ENCODE measurements at places on chromosomes 1 and 21.

GRCh38 chr1:3457910-3458883 is 3.7 kb downstream of the ARHGEF16 start:
- DNase-seq, result no peak

GRCh38 chr1:26109229-26110164 is 2.1 kb upstream of the PDIK1L start:
- no peak for DNase-seq

- no peak for DNase-seq
These were observed 13.8 kb upstream of the KDM4A start for GRCh38 chr1:43636006-43636641.

DNA sequence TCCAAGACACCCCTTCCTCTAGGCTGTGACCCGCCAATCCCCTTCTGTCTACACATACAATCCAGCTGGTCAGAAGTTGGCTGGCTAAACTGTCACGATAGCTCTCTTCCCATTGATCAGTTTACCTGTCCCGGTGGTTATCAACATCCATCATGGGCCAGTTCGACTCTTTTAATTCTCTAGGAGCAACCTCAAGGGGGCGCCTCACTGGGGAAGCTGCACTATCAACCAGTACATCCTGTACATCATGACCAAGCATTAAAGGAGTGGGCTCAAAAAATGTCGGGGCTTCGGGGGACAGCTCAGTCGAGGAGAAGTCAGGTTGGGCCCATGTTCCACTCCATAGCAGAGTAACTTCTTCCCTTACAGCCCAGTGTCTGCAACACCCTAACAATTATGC is 53.2 kb upstream of the B3GALNT2 start:
- DNase-seq, result no peak

DNA sequence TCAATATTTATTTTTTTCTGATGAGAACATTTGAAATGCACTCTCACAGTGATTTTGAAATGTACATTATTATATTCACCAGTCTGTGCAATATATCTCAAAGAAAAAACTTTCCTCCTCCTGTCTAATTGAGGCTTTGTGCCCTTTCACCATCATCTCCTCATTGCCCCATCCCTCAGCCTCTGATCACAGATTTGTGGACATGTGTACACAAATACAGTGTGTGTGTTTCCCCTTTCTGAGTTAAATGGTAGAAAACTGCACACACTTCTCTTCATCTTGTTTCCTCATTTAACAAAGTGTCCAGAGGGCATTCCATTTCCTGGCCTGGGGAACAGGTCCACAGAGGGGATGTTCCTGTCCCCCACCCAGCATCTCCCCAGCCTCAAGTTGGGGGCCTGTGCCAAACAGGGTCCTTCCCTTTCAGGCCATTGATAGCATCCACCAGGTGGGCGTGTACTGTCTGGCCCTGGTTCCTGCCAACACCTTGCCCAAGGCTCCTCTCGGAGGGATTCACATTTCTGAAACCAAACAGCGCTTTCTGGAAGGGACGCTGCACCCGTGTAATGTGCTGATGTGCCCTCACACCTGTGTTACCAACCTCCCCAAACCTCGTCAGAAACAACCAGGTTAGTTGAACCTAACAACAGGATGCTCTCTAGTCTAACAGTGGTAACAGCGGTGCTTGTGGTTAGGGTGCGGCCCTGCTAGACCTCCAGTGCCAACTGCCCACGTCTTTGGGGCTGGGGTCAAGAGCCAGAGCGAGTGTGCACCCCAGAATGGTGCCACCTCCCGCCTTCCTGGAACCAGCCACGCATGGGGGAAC is 54.6 kb downstream of the S100B start:
- peak; percentile 13 for DNase-seq

GRCh38 chr21:44299085-44299457 is 782 bp upstream of the PFKL start:
- no peak for DNase-seq

- DNase-seq, result peak; percentile 43
These were observed 150.0 kb downstream of the TOMM20 start for GRCh38 chr1:234978397-234979295.

DNA sequence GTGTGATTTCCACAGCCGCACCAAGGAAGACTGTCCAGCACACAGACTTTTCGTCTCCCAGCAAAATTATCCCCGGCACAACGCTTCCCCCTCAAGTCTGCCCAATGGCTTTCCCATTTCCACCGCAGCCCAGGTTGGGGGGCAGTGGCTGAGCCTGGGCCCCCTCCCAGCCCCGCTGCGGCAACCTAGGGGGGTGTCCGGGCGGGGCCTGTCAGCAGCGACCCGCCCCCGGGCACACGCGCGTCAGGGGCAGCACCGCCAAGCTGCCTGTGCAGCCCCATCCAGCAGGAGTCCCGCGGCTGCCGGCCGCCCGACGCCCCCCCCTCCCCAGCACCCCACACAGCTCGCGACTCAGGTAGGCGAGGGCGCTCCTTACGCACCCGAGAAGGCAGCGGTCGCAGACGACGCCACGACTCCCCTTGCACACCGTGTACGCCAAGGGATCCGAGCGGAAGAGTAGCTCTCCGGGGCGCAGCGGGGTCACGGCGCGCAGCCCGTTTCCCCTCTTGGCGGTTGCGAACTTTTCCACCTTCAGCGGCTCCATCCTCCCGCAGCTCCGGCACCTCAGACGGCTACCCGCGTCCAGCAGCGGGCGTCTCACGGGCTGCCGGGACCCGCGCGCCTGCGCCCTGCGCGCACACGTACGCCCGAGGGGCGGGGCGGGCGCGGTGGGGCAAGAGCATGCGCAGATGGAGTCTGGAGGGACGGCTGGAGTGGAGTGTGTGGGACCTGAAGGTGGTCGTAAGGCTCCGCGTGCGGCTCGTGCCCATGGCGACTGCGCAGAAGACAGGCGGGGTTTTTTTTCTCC is at the start of gene SMYD3:
Gene SMYD3, minus strand, starts transcription at position 606 of the 808 bp plus-strand sequence.
- DNase-seq, result peak; percentile 62

GRCh38 chr1:61187352-61188086 is 105.2 kb downstream of the NFIA start:
- no peak for DNase-seq

GRCh38 chr1:81899214-81899821 is 98.6 kb downstream of the ADGRL2 start:
- DNase-seq, result no peak

DNA sequence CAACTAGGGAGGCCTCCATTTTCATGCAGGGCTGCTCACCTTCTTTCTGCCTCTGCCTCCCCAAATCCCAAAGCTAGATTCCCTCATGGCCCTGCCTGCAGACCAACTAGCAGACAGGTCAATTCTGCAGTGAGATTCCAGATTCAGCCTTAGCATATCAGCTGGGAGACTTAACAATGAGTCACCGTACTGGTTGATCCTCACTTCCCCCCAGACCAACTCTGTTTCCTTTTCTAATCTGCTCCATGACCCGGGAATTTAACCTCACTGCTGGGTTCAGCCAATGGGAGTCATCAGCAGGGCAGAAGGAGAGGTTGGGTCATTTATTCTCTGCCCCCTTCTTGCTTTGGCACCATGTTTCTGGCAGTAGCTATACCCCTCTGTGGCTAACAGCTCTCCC is 140.6 kb upstream of the GRIK3 start:
- DNase-seq, result no peak

DNA sequence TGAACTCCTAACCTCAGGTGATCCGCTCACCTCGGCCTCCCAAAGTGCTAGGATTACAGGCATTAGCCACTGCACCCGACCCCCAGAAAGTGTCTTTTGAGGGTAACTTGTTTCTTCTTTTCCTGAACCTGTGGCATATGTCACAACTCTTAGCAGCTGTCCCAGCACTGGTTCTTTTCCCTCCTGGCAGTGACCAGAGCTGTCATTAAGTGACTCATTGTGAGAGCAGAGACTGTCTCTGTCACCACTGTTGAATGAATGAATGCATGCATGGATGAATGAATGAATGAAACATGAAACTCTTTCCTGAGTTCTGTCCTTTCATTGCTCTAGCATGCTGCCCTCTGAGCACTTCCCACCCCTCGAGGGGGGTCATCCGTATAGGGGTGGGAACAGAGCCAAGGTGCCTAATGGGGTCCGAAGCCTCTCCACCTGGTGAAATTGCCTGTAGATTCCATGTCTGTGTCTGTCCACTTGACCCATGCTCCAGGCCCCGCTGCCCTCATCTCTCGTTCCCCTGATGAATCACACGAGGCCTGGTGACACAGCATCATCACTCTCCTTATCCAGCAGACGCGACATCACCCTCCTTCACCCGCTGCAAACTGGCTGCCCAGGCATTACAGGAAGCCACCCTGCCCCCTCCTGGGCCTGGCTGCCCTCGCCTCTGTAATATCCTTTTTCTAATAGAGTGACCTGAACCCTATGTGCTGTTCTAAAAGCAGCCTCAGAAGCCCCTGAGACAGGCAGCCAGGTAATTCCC is 75.0 kb downstream of the IGSF21 start:
- DNase-seq, result no peak

DNA sequence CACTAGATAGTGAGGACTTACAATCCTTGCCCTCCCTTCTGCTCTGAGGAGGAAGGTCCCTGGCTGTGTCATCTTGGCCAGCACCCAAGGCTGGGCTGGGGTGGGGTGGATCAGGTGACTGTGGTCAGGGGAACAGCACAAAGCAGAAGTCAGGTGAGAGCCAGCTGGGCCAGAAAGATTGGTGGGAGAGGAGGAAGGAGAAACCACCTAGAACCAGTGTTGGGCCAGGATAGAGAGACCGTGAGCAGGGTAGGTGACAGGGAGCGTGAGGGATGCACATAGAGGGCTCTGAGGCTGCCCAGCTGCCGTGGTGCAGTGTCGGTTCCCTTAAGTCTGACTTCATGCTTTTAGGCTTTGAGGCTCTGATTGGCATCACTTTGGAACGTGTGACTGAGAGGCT is 22.7 kb downstream of the NCF2 start:
- no peak for DNase-seq

- no peak for DNase-seq
These were observed 21.3 kb upstream of the GRIK3 start for GRCh38 chr1:37055631-37056030.

DNA sequence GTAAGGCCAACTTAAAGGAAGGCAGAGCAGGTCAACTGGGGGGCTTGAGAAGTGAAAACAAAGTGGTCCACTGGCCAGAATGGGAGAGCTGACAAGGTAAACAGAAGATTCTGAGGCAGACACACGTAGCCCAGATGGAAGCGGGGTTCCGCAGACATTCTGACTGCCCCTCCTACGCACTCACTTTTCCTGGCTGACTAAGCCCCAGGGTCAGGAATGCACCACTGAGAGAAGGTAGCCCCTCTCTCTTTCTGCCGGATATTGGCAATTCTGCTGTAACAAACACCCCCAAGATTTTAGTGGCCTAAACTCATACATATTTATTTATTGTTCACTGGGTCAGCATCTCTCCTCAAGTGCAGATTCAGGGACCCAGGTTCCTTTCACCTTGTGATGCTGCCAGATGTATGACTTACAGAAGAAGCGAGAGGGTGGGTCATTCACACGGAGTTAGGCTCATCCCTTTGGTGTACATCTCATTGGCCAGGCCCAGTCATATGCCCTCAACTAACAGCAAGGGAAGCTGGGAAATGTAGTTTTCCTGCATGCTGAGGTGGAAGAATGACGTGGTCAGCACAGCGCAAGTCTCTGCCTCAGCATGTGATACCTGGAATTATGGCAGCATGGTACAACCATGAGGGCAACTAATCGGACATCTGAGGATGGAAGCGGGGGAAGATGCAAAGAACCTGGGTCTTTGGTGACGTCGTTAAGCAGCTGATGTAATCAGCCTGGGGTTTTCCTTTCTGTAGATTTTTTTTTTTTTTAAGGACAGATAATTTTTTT is 43.4 kb upstream of the MRPS6 start:
- DNase-seq, result peak; percentile 44

- no peak for DNase-seq
These were observed 34.0 kb downstream of the ELK4 start for GRCh38 chr1:205597691-205598314.

DNA sequence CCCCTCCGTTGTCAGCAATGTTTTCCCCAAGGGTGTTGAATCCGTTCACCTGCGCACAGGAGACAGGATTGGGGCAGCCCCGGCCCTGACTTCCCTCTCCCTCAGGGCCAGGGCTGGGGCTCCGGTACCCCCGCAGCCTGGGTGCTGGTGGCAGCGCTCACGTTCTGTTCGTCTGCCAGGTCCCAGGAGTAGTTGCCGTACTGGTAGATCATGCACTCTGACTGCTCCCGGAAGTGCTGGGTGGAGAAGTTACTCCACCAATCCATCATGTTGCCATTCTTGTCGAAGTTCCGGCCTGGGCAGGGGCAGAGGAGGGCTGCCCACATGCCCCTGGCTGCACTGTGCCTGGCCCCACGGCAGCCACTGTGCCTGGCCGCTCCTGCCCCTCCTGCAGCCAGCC is 6.1 kb downstream of the PRXL2B start:
- no peak for DNase-seq

DNA sequence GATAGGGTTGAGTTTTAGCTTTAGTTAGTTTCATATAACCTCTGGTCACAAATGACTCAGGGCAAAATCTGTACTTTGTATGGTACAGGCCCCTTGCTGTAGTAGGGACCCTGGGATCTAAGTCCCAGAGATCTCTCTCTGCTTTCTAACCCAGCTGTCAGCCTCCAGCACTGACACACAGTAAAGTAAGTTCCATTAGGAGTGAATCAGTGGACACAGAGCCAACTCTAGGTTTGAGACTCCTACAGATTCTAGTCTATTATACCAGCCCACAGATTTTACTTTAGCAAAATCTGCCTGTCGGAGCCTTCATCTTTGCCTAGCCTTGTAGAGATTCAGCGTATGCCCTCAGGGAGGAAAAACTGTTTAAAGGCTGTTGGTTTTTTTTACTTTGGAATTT is 52.5 kb downstream of the ANGPTL1 start:
- no peak for DNase-seq

DNA sequence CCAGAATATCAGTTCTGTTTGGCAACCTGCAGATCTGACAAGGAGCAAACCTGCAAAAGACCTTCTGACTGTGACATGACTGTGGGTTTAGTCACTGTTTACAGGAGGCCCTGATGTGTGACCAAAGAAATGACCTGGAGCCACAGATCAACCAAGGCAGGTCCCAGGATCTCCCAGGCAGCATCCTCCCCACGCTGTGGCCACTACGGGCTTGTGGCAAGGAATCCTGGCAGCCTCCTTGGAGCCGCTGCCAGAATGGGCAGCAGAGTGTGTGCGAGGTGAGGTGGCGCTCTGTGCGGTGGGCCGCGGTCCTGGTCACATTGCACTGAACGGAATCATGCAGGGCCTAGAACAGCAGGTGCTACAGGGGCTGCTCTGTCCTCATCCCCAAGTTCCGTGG is 15.9 kb downstream of the MCM3AP start:
- no peak for DNase-seq

DNA sequence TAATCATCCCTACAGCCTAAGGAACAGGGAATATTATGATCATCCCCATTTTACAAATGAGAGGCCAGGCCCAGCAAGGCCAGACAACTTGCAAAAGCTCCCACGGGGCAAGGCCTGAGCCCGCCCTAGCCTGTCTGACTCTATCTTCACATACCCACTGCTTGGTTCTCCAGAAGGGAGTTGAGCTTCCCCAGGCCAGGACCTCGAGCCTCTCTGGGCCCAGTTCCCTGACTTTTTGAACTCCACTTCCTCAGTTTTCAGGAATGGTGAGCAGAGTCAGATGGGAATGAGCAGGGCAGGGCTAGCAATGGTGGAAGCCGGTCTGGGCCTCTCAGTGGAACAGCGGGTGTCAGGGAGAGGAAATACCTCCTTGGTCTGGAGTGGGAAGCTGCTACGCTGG is 39.3 kb downstream of the CACNA1S start:
- no peak for DNase-seq

GRCh38 chr1:175129644-175129996 is 62.0 kb downstream of the TNN start:
- DNase-seq, result no peak

All from activated T-helper 9 cell treated with anti-CD3 and anti-CD28 coated beads, Interleukin-2, amount 50 U/mL, for 16 hours (primary cell).